ENCODE measurements at places on chromosomes 5 and 9.

- DNase-seq: no peak
These were observed 5.1 kb upstream of the GMCL2 start for GRCh38 chr5:178192244-178192643.

DNA sequence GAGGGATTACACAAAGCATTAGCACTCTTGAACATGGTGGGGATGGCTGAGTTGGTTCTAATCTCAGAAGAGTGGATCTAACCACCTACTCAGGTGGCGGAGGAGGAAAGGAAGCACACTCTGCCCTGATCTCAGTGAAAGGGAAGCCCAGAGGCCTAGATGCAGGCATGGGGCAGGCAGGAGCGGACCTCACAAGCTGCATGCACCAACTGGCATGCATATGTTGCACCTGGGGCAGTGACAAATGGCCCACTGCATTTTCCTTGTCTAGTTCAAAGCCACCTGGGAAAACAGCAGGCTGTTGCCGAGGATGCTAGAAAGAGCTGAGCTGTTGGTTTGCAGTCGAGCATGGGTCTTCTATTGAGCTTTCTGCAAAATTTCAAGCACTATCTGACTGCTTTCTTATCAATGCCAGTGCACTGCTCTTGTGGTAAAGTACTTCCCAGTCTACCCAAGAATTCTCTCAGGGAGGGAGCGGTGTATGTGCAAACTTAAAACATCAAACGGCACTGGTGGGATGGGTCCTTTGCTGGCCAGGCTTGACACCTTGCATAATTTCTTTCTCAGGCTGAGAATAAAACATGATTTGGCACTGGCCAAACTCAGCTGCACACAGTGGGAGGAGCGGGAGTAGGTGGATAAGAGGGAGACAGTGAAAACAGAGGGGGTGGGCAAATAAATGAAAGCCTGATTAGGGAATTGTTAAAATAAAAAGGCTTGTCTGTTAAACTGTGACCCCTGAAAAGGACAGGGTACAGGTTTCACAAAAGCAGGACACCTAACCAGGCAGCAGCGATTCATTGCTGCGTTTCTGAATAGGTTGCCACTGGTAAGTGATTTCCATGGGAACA is 108.9 kb downstream of the MARCHF3 start:
- DNase-seq: no peak

DNA sequence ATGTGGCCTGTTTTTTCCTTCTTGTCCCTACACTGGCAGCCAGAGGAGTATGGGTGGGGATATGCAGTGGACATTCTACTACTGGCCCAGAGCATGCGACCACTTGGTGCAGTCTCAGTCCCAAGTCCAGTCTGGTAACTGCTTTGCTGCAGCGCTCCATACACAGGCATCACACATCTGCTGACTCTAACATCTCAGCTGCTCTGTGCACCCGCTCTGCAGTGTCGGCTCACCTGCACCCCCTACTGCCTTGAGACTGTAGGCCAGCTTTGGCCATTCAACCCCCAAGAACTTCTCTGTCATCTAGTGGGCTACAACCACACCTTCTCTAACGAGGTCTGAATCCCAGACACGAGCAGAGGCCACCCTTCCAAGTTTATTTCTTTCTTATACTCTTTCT is 46.4 kb upstream of the SLCO6A1 start:
- DNase-seq: no peak

DNA sequence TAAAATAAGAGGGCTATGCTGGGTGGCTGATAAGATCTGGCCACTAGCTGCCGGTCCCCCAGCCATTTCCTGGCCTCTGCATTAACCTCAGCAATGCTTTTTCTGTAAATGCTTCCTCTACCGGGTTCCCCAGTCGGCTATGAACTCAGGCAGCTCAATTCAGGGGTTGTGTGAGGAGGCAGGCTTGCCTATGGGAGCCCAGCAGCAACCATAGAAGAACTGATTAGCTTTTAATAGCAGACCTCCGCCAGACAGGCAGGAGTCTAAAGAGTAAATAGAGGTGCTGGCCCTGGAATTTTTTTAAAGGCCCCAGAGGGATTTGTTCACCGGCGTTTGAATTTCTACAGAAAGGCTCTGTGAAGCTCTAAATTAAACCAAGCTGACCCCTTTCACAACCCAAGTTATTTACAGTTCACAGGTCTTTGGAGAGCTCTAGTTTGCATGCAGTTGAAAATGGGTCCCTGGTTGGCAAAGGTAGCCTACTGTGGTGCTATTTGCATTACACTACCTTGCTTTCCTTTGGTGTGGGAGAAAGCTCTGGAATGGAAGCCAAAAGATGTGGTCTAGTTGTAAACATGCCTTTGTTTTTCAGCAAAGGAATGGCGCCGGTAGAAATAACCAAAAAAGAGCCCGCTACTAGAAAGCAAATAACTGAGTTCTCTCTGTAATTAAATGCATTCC is 289.7 kb upstream of the SEMA6A start:
- no peak for DNase-seq

DNA sequence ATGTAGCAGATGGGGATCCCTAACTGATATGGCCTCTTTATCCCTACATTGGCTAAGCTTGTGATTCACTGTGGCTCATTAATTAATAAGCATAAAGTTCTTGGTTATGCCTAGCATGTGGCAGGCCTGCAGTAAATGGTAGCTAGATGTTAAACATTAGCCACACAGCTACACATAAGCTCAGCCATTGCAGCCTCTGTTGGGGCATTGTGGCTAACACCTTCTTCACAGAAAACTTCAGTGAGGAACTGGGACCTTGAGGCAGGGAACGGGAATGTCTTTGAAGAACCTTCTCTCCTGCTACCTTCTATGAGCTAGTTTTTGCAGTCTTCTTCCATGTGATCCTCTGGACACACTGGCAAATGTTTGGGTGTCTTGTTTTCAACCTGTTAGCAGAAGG is 338.2 kb downstream of the NTRK2 start:
- no peak for DNase-seq

- no peak for DNase-seq
These were observed 474 bp downstream of the HMGCR start for GRCh38 chr5:75337366-75338021.

GRCh38 chr9:34688329-34689115 is 2.6 kb downstream of the CCL19 start:
- DNase-seq: no peak

- DNase-seq: no peak
These were observed 75.0 kb upstream of the FRRS1L start for GRCh38 chr9:109242014-109242413.

DNA sequence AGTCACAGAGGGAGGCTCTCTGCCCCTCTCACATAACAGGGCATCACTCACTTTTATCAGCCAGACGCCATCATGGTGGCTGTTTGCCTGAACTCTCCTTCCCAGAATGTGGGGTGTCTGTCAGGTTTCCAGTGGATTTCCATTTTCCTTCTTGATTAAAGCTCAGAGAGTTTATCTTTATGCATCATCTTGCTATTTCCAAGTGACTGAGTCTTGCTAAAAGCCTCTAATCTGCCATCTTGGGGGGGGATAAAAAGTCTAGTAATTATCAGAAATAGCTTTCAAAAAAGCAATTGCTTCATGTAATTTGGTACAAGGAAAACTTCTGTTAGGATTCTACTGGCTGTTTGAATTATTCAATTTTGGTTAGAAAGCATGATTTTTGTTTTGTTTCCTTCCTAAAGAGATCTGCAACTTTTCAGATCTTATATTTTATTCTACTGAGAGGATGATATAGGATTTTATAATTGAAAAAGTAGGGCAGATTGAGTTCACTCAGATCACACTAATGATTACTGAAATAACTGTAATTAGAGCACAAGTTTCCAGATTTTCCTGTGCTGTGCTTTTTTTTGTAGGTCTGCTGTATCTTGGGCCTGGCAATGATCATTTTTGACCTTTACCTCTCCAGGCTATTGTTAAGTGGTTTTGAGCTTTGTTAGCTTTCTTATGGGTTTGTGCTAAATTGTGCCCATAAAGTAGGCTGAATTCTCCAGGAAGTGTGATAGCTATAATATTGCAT is 661.5 kb downstream of the TLE4 start:
- no peak for DNase-seq

- peak; percentile 0 for DNase-seq
These were observed 113.5 kb downstream of the CAMK4 start for GRCh38 chr5:111337688-111338087.

- no peak for DNase-seq
These were observed 40.1 kb upstream of the CCNH start for GRCh38 chr5:87452837-87453236.

GRCh38 chr5:3701694-3702093 is 106.1 kb downstream of the IRX1 start:
- no peak for DNase-seq

- no peak for DNase-seq
These were observed 128.2 kb upstream of the GAS1 start for GRCh38 chr9:87075537-87075936.

- DNase-seq: no peak
These were observed 54.6 kb upstream of the CLINT1 start for GRCh38 chr5:157913575-157913974.

DNA sequence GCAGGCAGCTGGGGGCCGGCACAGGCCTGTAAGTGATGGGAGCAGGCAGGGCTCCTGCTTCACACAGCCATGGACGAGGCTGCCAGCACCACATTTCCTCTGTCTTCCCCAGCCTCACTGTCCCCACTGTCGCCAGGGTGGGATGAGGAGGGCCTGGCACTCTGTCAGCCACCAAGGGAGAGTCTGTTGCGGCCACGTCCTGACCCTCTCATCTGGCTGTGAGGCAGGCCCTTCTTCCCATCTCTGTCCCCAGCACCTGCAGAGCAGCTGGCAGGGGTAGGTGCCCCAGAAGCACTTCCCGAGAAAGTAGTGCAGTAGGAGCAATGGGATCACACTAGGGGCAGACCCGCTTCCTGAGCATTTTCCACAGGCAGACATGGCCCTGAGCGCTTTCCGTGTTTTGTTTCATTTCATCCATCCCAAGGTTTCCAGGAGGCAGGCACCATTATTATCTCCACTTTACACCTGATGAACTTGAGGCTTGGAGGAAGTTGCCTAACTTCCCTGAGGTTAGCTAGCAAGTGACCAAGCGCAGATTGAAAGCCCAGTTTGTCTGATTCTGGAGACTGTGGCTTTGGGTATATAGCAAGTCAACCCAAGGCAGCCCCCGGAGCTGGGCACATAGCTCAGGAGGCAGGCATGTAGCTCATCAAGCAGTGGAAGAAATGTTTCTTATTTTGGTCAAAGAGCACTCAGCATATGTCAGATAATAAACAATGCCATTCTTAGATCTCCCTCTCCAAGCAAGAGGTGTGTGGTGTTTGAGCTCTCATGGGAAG is 202.4 kb downstream of the DAB2IP start:
- no peak for DNase-seq

- DNase-seq: no peak
These were observed 7.4 kb upstream of the SNCAIP start for GRCh38 chr5:122304471-122305215.

GRCh38 chr5:76337953-76338451 is 65.1 kb upstream of the IQGAP2 start:
- DNase-seq: peak; percentile 65

DNA sequence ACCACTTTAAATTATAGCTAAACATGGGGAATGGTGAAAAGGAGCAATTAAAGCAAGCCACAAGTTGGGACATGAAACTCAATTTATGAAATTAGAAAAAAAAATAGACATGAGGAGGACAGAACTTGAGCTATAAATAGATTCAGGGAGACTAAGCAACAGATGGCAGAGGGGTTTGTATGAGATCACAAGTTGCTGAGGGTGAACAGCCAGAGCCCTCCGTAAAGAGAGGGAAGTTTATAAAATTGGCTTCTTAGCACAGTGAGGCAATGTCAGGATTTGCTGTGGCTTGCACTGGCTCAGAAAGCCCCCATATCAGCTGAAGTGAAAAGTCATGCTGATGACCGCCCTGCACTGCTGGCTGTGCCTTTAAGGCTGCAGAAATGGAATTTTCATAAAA is 443.4 kb upstream of the CD180 start:
- DNase-seq: no peak

- no peak for DNase-seq
These were observed 243.0 kb downstream of the CDH10 start for GRCh38 chr5:24401773-24402172.

GRCh38 chr9:23552876-23553601 is 273.0 kb downstream of the ELAVL2 start:
- DNase-seq: no peak

- DNase-seq: no peak
These were observed 15.1 kb upstream of the NRARP start for GRCh38 chr9:137317021-137317717.

GRCh38 chr5:143448518-143448917 is 45.0 kb upstream of the NR3C1 start:
- DNase-seq: no peak

DNA sequence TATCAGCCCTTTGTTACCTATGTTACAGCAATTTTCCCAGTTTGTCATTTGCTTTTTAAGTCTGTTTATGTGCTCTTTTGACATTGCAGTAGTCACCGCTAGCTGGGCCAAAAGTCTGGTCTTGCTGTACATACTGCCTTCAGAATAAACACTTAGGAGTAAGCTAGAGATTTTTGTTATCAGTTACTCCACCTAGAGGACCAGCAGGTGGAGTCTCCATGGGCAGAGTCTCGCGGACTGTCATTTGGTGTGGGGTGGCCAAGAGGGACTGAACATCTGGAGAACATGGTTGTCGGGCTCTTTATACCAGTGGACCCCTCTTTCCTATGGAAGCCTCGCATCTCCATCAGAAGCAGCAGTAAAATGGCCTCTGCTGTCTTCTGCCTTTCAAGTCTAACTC is 10.8 kb upstream of the MGAT1 start:
- no peak for DNase-seq

GRCh38 chr9:72948575-72949243 is 4.1 kb downstream of the ALDH1A1 start:
- no peak for DNase-seq

- no peak for DNase-seq
These were observed 32.3 kb downstream of the SERINC5 start for GRCh38 chr5:80223561-80223960.

- no peak for DNase-seq
These were observed 4.3 kb upstream of the CLPTM1L start for GRCh38 chr5:1349246-1349645.

DNA sequence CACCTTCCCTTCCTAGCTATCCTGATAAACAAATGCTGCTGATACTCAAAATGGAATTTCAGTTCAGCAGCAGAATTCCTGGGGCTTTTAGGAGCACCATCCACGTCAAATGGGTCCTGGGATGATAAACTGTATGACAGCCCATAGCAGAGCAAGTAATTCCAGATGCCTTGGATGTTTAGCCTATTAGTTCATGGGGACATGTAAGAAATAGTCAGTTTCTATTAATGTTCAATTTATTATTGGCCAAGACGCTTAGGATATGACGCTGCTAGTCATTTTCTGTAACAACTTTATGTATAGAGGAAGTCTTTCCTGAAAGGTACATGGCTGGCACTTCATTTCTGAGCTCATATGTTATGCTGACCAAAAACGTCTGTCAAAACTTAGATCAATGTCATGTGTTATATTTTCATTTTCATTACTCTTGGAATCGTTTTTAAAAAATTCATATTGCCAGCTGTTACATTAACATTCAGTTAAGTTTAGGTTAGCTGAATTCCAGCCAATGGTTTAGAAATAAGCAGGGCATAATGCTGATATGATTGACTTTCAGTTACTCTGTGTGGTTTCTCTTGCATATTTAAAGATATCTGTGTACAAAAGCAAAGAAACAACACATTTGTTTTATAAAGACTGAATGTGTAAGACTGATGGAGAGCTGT is 243.8 kb downstream of the CSNK1G3 start:
- no peak for DNase-seq

All from inflammatory macrophage treated with lipopolysaccharide for 1 hour (primary cell).